ENCODE measurements at places on chromosomes 5 and 9.

DNA sequence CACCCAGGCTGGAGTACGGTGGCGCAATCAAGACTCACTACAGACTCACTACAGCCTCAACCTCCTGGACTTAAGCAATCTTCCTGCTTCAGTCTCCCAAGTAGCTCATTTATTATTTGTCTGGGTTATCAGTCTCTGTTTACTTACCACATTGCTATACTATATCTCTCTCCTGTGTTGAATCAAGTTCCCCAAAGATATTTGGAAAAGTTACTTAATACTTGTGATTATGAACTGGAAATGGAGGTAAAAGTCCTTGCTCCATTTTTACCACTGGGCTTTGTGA lies 55.6 kb downstream of the ANGPTL2 start:
- DNase-seq, result no peak

DNA sequence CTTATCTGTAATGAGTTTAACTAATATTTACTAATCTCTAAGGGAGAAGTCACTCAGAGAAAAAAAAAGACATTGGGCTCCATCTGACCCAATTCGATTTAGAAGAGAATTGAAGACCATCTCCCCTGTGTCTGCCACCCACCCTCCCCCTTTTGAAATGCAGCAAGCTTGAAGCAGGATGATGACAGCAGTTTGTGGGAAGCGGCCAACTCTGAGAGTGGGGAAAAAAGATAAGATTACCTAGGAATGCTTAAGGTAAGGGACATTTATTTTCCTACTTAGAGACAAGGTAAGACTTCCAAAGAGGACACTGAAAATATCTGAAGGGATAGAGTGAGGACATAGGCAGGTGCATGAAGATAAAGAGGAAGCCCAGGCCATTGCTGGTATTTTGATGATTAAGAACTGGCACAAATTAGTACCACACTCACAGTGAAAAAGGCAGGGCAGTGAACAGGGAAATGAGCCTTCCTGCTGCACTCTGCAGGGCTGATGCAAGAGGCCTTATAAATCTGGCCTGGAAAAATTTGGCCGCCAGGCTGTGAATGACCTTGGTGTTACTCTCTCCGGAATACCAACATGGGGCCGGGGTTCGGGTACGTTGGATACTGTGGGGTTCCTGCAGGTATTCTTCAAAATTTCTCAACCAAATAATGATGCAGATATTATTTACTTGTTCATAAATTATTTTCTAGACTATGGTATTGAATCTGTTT lies 42.3 kb downstream of the HTR1A start:
- DNase-seq, result no peak

- no peak for DNase-seq
These were observed 131.1 kb downstream of the RMI1 start for GRCh38 chr9:84111726-84112125.

GRCh38 chr5:121735618-121736017 lies 116.1 kb upstream of the FTMT start:
- no peak for DNase-seq

GRCh38 chr9:4566806-4567205 lies 76.5 kb downstream of the SLC1A1 start:
- DNase-seq, result no peak

DNA sequence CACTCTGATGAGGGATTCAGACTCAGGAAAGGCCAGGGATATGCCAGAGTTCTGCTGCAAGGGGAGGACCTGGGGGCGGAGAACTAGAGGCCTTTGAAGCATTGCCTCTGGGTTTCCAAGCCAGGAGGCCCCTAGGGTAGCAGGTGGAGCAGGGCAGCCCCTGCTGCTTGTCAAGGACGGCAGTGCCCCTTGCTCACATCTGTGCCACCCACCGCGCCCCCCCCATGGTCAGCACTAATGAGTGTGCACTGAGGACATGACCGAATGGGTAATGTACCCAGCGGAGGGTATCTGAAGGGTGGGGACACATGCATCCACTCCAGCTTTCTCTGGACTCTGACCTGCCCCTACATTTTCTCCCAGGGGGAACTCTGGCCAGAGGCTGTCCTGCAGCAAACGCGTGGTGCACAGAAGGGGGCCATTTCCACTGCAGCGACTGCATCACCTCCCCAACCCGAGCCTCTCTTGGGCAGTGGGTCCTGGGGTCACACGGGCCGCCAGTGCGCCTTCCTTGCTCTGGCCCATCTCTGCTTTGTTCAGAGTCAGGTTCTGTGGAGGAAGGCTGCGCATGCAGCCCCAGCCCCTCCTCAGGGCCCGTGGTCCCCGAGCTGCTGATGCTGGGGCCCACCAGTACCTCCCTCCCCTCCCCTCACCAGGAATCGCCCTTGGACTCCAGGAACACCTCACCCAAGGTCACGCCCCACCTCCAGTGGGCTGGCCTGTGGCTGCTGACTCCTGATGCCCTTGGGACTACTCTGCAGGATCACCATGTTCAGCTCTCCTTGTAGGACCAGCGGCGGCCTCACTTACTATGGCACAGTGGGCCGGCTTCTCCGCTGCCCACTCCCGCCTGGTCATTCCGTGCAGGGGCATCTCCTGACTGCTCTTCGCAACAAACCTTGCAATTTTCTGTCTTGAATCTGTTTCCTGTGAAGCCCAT lies 31.2 kb downstream of the STC2 start:
- DNase-seq, result no peak

GRCh38 chr5:76025069-76025468 lies 58.1 kb upstream of the SV2C start:
- DNase-seq, result no peak

DNA sequence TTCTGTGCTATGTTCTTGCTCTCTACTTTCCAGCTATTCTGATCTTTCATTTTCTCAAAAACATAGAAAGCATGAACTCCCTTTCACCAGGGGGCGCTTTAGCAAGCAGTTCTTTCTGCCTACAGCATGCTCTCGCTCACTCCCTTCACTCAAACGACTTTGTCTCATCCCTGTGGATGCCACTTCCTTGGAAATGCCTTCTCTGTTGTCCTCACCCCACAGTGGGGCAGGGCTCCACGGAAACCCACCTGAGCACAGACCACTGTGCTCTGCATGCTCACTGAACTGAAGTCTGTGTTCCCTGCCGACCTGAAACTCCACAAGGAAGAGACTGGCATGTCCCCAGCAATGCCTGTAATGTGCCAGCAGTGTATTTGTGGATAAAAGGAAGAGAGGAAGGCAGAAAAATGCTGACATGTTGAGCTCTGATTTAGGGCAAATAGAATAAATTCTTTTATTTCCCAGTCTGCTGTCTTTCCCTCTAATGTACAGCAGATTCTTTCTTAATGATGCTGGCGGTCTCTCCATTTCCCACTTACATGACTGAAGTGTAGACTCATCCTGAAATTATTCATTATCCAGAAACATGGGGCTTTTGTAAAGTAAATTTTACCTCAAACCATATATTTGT lies 4.9 kb upstream of the ROR2 start:
- no peak for DNase-seq

DNA sequence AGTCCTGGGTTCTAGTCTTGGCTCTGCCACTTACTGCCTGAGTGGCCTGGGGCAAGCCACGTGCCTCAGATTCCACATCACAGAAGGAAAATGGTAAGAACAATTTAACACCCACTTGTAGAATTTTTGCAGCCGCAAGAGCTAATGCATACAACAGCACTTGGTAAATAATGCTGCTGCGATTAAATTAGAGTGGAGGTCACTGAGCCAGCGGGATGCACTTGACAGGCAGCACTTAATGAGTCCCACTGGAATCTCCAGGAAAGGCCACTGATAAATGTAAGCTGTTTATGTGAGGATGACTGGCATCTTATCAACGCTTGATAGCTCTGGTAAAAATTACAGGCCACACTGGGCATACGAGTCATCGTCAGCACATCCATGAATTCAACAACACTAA lies 59.4 kb upstream of the UBTD2 start:
- no peak for DNase-seq

- peak; percentile 71 for DNase-seq
These were observed 39.5 kb upstream of the GARNL3 start for GRCh38 chr9:127224883-127225739.

DNA sequence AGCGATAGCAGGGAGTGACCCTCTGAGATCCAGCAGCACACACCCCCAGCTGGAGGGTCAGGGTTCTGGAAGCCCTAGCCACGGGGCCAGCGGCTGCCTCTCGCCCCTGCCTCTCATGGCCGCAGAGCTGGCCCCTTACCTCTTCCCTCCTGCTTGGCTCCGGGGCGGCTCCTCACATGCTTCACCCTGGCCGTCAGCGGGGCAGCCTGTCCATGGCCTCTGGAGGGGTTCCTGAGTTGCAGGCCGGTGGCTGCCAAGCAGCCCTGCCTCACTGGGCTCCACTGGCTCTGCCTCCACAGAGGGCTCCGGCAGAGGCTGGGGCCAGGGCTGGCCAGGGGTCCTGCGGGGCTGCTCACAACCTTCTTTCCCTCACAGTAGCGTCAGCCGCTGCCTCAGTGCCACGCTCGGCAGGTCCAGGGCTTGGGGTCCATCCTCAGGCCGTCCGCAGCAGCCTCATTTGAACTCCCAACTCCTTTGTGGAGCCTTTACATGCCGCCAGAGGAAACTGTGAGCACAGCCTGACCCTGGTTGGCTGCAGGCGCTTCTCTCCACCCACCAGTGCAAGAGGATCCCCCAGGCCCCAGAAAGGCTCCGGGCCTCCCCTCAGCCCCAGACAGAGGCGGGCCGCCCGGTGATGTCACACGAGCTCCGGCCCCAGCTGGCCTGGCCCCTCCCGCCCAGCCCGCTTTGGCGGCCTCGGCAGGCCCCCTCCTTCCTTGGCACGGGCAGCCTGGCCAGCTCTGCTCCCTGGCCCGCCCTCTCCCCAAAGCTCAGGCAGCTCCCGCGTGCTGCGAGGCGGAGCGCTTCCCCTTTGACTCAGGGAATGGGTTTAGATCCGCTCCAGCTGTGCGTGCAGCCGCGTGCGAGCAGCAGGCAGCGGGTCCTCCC lies at the start of gene ANGPTL2:
Gene ANGPTL2, minus strand, starts transcription at position 460 of the 888 bp plus-strand sequence. CDS start 13,904 bp downstream, outside the sequence.
- no peak for DNase-seq

DNA sequence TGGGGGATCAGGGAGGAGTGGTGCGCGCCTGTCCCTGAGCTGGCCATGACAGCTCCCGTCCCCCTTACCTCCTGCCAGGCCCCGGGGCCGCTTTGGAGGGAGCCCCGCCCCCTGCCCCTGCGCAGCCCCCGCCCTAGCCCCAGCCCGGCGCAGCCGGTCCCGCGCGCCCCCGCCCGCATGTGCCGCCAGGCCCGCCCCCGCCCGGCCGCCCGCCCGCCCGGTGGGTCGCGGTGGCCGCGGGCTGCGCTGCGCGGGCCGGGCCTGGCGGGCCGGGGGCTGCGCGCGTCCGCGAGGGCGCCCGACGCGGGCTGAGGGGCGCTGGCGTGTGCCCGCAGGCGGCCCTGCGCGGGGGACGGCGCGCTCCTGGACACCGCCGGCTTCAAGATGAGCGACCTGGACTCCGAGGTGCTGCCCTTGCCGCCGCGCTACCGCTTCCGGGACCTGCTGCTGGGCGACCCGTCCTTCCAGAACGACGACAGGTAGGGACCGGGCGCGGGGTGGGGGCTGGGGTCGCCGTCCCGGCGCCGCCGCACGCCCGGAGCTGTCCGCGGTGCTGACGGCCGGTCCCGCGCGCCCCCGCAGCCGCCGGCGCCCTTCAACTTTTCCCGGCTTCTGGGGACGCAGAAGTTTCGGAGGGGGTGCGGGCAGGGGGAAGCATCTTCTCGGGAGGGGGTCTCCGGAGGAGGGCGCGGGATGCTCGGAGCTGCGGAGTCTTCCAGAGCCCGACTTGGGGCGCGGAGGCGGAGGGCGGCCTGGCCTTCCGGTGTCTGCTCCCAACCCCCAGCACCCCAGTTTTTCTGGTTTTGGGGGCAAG lies 12.5 kb downstream of the KCNT1 start:
- no peak for DNase-seq

DNA sequence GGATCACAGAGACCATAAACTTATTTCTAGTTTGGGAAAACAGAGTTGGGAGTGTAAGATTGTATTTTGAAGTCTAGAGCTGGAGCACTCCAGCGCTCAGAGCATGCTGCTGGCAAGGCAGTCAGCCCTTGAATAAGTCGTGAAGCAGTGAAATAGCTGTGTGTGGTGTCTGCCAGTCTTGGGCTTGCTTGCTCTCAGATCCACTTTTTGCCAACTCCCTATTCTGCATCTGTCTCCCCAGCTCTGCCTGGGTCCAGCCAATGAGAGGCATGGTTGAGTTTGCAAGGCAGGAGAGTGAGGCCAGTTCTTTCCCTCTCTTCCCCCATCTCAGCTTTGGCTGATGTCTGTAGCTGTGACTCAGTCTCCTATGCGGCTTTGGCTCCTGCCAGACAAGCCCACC lies 23.3 kb upstream of the RASGRF2 start:
- no peak for DNase-seq

DNA sequence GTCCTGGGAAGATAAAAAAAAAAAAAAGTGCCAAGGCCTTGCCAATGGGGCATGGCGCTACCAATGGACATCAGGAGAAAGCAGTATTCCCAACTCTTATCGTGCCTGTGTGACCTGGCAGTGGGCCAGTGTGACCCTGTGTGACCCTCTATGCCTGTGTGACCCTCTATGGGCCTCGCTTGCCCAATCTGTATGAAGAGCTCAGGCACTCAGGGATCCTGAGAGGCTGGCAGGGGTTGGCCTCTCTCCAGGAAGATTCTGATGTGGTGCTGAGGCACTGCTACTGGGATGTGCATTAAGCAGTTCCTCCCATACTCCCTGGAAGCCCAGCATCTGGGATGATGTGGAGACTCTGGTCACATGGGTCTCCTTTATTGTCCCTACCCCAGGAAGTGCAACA lies 179.2 kb downstream of the MACROH2A1 start:
- DNase-seq, result no peak

DNA sequence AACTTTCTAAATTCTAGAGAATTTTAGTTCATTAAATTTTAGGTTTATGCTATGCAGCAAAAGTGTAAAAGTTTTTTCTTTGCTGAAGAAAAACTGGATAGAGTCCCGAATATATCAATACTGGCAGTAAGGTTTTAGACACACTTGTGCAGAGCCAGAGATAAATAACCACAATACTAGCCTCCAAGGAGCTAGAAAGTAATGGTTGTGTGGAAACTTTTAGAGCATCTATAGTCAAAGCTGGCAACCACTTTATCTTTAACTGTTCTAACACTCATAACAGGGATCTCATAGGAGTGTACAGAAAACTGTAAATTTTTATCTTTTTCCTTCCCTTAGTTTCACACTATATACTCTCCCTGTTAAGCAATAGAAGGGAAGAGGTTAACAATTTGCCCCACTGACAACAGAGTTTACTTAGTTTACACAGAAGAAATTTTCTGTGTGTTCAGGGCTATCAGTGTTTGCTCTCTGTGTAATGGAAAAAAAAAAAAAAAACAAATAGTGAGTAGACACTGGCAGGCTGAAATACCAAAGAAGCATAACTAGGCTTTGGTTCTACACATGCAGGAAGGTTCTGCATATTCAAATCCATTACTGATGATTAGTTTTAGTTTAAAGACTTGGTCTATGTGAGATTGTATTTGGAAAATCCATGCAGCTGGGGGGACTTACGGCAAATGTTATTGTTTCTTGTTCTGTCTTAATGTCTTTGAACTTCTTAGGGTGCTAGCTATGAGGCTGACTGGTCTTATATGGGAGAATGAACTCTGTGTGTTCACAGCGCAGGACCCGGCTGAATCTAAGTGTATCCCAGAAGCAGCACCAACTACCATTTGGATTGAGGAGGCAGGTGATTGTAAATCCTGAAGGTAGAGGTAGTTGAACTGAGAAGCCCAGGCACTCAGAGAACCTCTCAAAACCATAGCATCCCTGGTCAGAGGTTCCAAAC lies 187.6 kb downstream of the PCSK1 start:
- no peak for DNase-seq

- DNase-seq, result no peak
These were observed 32.5 kb downstream of the FAM240B start for GRCh38 chr9:38687389-38687842.
